GDM1 (cell line): ENCODE measurements at places on chromosomes 4 and X.

- no peak for DNase-seq
Observed at GRCh38 chrX:65677954-65678469, 10.6 kb downstream of the MSN start.

GRCh38 chrX:53718073-53718472 is 31.6 kb upstream of the HUWE1 start:
- DNase-seq = no peak

- no peak for DNase-seq
Observed at GRCh38 chrX:52576946-52577345, 60.1 kb upstream of the XAGE1B start.

DNA sequence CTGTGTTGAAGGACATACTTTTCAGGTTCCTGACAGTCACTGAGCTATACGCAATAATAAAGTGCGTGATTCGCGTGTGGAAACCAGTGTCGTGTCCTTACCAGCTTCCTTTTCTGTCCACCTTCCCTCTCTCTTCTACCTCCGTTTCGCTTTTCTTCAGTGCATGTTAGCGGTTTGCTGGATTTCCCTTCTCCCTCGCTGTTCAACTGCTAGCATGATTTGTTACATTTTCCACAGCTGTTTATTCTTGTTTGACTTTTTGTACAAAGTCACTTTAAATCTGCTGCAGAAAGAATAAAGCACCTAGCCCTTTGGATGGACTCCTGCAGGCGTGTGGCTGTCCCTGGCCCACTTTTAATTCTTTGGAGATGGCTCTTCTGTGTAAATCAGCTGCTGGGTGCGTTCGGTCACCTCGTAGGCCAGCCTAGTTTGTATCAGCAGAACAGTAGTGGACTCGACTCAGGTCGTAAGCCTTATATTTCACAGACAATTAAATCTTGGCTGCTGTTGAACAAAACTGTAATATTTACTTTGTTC is 8.9 kb upstream of the HAND2 start:
- DNase-seq = no peak

- DNase-seq = no peak
Observed at GRCh38 chr4:113725963-113726362, 35.6 kb downstream of the CAMK2D start.

- no peak for DNase-seq
Observed at GRCh38 chr4:187077744-187078401, 354.2 kb upstream of the FAT1 start.

DNA sequence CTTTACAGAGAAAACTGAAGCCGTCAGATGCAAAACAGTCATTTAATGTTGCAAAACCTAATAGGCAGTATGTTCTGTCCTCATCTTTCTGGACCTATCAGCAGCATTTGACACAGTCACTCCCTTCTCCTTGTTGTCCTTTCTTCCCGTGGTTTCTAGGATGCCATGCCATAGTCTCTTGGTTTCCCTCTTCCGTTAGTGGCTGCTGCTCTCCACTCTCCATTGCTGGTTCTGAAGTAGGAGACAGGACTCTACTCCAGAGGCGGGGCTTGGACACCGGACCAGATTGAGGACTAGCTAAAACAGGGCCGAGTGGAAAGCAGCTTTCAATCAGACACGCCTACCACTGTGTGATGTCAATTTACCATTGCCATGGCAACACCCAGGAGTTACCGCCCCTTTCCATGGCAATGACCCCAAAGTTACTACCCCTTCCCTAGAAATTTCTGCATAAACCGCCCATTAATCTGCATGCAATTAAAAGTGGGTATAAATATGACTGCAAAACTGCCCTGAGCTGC is 88.8 kb upstream of the CCDC160 start:
- no peak for DNase-seq

GRCh38 chr4:56511098-56511497 is 5.5 kb downstream of the ARL9 start:
- DNase-seq = no peak

- no peak for DNase-seq
Observed at GRCh38 chrX:152915541-152916241, 17.8 kb downstream of the ZNF185 start.
